GM12892 (cell line): ENCODE measurements at places on chromosomes 6 and 20.

DNA sequence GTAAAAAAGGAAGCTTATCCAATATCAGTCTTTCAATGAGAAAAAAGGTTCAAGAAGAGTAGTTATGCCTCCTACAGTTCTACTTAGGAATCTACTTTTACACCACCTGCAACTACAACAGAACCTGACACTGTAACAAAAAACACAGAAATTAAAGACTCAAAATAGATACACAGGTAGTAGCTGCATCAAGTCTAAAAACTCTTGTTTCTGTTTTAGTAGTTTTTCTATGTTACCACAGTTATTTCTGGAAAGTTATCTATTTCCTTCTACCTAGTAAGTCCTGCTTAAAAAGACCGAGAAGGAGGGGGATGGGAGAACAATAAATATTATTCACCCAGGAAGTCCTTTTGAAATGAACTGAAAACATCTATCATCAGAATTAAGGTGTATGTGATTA lies 52.5 kb downstream of the ATG5 start:
- DNase-seq: no peak

DNA sequence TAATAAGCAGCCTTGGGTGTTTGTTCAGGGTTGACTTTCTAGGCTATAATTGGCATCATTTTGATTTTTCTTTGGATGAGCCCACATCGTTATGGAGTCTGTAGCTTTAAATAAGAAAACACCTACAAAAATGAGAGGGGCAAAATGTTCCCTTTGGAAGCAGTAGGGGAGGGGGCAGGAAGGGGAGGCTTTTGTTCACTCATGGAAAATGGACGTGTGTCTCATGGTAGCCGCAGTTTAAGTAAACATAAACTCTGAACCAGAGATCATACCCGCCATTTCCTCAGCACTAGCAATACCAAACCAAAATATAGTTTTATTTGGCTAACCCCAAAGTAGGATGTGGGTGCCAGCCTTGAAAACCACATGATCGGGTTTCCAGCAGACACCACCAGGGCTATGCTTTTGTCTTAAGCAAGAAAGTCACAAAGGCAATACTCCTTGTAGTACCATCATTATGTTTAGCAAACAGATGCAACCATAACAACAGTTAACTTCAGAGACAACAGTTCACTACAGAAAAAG lies 572.5 kb upstream of the JAG1 start:
- no peak for DNase-seq

- no peak for DNase-seq
Measured at GRCh38 chr6:12749531-12750379, 33.2 kb downstream of the PHACTR1 start.

- DNase-seq: no peak
Measured at GRCh38 chr20:38962928-38963401, 821 bp downstream of the DHX35 start.
